ENCODE measurements at places on chromosomes 2 and 18. TPM values are rescaled to one million over a fixed set of nuclear protein-coding genes. Genes with fewer than 3 reads are reported as not detected.

- DNase-seq, result no peak
These were observed 105.0 kb upstream of the SH3BP4 start for GRCh38 chr2:234846599-234847363.

DNA sequence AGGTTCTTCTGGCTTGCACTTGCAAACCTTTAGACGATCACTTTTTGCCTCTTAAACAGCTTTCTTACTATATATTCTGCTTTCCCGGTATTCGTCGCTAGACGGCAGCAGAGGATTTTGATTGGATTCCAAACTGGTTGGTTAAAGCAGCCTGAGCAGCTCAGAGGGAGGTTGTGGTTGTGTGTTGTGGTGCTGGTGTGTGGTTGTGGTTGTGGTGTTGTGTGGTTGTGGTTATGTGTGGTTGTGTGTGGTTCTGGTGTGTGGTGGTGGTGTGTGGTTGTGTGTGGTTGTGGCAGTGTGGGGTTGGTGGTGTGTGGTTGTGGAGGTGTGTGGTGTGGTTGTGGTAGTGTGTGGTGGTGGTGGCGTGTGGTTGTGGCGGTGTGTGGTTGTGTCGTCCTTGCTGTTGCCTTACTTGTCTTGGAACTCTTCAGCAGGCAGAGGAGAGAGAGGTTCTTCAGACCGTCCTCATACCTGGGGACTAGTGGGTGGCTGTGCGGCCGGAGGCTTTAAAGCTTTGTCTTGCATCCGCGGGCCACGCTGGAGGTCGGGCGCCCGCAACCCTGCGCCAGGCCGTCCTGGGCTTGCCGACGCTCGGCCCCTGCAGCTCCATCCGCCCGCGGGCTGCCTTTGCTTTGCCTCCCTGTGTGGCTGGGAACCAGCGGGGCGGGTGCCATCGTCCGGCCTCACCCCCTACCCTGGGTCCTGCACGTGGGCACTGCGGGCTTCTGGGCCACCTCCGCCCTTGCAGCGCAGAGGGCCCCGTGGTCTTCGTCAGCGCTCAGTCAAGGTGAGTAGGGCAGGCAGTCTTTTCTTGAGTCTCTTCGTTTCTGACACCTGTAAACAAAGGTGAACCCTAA, 190.8 kb downstream of the ARHGAP28 start:
- DNase-seq, result peak; percentile 60

DNA sequence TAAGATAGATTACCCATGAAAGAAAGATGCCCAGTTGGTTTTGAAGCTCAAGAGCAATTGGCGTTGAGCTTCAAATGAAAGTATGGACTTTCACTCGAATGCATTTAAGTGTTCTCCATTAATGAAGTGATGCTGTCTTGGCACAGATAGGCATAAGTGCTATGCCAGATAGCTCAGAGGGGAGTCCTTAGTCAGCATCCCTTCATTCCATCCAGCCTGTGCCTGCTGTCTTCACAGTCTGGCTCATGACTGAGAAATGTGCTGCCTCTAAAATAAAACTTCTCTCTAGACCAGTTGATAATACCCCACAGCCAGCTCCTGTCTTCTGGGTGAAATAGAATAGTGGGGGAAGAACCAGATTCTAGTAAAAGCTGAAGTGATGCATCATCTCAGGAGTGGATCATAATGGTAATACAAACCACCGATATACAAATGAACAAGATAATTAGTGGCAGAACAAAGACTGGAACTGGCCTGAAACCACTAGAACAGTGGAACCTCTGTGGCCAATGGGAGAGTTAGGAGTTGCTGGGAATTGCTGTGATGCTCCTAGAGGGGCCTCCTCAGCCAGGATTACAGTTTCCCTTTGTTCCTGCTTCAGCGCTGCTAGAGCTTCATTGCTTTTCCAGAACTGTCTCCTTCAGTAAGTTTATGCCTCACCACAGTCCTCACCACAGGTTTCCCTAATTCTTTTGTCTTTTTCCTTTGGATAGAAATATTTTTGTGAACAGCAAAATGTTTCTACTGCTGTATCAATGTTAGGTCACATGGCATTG, 359.3 kb downstream of the KIAA1328 start:
- DNase-seq, result no peak

- no peak for DNase-seq
These were observed 174.0 kb upstream of the CDH20 start for GRCh38 chr18:61159246-61159645.

GRCh38 chr2:214904634-214905033, 95.2 kb upstream of the BARD1 start:
- no peak for DNase-seq

Gene IL1A
- 0.69 TPM for total RNA-seq

DNA sequence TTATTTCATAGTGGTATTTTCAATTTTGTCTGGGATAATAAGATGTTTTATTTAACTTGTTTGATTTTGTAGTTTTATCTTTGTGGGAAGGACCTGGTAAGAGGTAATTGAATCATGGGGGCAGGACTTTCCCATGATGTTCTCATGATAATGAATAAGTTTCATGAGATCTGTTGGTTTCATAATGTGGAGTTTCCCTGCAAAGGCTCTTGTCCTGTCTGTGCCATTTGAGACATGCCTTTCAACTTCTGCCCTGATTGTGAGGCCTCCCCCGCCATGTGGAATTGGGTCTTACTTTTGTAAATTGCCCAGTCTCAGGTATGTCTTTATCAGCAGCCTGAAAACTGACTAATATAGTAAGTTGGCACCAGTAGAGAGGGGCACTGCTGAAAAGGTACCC, 77.8 kb upstream of the ARHGAP15 start:
- DNase-seq, result no peak

DNA sequence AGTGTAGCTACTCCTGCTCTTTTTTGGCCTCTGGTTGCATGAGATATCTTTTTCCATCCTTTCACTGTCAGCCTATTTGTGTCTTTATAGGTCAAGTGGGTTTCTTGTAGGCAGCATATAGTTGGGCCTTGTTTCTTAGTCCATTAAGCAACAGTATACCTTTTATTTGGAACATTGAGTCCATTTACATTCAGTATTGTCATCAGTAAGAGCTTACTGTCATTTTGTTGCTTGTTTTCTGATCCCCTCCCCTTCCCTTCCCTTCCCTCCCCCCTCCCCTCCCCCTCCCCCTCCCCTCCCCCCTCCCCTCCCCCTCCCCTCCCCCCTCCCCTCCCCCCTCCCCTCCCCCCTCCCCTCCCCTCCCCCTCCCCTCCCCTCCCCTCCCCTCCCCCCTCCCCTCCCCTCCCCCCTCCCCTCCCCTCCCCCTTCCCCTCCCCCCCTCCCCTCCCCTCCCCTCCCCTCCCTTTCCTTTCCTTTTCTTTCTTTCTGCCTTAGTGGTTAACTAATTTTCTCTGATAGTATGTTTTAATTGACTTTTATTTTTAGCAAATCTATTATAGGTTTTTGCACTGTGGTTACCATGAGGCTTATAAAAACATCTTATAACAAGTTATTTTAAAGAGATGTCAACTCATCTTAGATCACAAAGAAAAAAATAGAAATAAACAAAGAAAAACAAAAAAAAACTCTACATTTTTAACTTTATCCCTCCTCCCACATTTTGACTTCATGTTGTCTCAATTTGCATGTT, 13.2 kb upstream of the DCDC2C start:
- DNase-seq, result no peak

Gene KCNK3
- total RNA-seq, result not detected

GRCh38 chr2:1339388-1340140, 73.7 kb upstream of the TPO start:
- no peak for DNase-seq

Gene STK25
- 104 TPM for total RNA-seq

DNA sequence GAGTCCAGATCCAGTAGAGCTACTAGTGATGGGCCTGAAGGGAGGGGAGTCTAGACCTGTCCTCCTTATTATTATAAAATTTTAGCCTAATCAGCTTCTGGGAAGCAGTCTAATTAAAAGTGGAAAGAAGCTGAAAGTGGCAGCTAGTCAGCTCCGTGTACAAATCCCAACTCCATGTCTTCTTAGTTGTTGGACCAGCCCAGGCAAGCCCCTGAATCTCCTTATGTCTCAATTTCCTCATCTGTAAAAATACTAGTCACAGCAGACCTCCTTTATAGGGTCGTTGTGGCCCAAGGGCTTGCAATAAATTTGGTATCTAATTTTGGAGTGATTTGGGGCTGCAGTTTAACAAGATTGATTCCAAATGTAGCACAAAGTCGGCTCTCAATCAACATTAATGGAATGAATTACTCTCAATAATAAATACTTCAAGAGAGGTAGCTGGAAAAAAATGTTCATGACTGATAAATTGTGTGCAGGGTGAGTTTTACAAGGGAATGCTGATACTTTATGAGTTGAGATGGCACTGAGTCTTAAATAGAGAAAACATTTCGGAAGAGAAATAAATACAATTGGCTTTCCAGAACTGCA, 118.3 kb upstream of the NDUFV2 start:
- no peak for DNase-seq

DNA sequence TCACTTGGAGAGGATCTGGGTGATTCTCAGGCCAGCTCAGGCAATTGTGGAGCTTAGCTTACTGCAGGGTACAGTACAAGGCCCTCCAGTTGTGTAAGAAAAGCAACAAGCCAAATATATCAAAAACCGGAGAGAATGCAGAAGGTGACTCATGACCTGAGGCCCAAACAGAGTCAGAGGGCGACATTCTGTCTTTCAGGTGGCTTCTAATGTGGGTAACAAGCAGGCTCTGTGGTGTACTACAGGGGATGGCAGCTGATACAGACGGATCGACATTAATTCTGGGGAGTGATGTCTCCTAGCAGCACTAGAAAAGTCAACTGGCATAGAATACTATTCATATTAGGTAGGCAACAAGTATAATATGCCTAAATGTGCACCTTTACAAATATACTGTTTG, 219.5 kb upstream of the SOX11 start:
- DNase-seq, result no peak

Gene MSH6
- total RNA-seq, result 145 TPM

Gene CHST10
- total RNA-seq, result 10.5 TPM

- DNase-seq, result no peak
These were observed 58.1 kb upstream of the PELI1 start for GRCh38 chr2:64202206-64202845.

DNA sequence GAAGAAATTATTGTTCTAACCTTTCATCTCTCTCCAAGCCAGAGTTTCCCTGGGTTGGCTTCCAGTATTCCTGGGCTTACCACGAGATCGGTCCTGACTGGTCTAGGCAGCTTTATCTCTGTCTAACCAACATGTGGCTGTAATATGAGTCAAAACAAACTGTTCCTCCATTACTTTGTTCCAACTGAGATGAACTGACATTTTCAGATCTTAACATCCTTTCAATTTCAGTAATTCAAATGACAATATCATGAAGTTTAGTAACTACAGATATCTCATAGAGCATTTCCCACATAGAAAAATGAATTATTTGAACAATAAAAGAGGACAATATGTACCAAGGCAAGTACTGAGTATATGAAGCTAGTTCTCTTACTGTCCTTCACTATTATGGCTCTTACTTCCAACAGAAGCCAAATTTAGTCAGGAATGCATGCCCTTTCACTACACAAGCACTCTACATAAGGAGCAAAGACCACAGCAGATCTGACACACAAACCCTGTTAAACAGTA, 15.5 kb downstream of the SLC25A12 start:
- DNase-seq, result no peak

- DNase-seq, result no peak
These were observed 443.2 kb downstream of the ARHGAP15 start for GRCh38 chr2:143572421-143572820.

DNA sequence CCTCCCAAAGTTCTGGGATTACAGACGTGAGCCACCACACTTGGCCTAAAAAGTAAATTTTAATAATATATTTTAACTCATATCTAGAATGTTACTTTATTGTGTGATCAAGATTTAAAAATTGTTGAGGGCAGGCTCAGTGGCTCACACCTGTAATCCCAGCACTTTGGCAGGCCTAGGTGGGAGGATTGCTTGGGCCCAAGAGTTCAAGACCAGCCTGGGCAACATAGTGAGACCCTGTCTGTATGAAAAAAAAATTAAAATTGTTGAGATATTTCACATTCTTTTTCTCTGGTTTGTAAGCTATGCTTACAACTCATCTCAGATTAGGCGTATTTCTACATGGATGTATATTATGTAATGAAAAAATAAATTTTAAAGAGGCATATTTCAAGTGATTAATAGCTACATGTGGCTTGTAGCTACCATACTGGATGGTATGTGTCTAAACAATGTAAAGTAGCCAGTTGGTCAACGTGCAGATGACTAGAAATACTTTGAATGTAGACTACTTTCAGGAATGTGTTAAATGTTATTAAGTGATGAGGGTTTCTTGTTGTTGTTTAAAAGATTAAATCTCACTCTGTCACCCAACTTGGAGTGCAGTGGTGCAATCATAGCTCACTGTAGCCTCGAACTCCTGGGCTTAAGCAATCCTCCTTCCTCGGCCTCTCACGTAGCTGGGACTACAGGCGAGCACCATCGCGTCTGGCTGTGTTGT, 5.9 kb downstream of the RAB10 start:
- DNase-seq, result no peak

Gene KANSL1L
- total RNA-seq, result 5.4 TPM

GRCh38 chr18:59878644-59879043, 21.2 kb upstream of the PMAIP1 start:
- no peak for DNase-seq

Gene NOL4
- not detected for total RNA-seq

DNA sequence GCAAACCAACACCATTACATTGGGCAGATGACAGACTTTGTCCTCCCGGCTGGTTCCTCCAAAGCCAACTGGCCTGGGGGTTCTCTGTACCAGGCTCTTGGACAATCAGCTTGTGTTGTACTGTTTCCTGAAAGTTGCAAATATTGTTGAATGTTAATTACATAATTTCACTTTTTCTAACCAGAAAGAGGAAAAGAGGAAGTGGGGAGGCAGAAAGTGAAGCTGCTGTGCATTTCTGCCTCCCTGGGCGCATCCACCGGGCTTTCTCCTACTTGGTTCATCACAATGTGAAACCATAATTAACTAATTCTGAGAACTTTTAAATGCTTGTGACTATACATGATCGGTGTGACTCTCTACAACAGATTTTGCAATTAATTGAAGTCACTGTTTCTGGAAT, 10.1 kb downstream of the TWIST2 start:
- DNase-seq, result no peak

DNA sequence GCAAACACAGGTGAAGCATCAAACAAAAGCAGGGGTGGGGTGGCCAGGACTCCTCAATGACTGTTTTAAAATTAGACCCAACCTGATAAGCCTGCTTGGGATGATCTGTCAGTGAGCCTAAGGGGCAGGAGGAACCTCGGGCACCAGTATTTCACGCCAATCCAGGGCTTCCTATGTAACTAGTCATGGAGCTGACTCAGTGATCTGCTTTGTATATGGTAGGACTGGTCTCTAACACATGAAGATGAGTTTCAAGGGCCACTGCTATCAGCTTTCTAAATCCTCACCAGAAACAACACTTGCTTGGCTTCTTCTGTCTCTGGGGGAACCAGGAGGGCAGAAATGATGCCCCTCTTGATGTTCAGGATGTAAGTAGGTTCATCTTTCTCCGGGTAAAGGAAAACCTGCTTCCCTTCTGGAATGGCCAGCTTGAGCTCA, 6.2 kb downstream of the APOB start:
- no peak for DNase-seq

- DNase-seq, result no peak
These were observed 272.1 kb downstream of the NAPG start for GRCh38 chr18:10797896-10798295.

- no peak for DNase-seq
These were observed 1.8 kb downstream of the HOXD13 start for GRCh38 chr2:176094349-176094748.

- DNase-seq, result no peak
These were observed 229.5 kb upstream of the COPS8 start for GRCh38 chr2:236855866-236856847.

Gene ASPRV1
- 0.76 TPM for total RNA-seq

Gene REG1B
- not detected for total RNA-seq

Gene WNT10A
- total RNA-seq, result 27.9 TPM

GRCh38 chr18:1825296-1825695, 746.0 kb downstream of the METTL4 start:
- no peak for DNase-seq

Measured in activated CD8-positive, alpha-beta T cell treated with anti-CD3 and anti-CD28 coated beads for 36 hours (primary cell).